ENCODE measurements at places on chromosomes 4 and X.

GRCh38 chr4:157372154-157372553 lies 151.6 kb downstream of the GRIA2 start:
- no peak for DNase-seq

GRCh38 chr4:85391589-85392410 lies 83.2 kb upstream of the ARHGAP24 start:
- DNase-seq, result no peak

DNA sequence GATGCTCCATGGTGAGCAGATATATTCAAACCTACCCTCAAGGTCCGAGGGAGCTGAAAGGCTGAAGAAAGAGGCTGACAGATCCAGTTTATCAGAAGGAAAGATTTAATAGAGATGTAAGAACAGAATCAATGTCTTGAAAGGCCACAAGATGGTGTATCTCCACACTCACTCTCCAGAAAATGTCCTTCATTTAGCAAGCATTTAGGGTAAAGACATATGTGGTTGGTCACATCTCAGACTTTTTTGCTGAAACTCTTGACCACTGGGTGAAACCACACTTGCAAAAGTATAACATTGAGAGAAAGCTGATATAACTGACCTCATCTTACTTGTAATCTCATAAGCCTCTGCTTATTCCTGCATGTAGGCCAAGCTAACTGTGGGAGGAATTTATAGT lies 745.8 kb upstream of the GALNTL6 start:
- no peak for DNase-seq

DNA sequence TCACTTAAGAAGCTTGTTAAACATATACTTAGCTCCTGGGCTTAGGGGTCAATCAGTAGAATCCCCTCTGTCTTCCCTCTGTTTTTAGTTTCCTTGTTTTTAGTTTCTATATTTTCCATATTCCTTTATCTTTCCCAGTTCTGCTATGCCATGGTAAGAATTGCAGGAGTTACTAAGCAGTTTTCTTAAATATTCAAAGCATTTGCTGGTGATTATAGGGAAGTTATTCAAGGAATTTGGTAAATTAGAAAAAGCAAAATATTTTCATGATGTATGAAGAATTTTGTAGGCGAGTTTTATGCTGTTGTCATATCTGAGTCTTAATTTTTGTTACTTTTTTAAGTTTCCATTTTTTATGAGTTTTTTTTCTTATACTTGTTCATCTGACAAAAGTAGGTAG lies 91.6 kb upstream of the NUDT6 start:
- DNase-seq, result no peak

DNA sequence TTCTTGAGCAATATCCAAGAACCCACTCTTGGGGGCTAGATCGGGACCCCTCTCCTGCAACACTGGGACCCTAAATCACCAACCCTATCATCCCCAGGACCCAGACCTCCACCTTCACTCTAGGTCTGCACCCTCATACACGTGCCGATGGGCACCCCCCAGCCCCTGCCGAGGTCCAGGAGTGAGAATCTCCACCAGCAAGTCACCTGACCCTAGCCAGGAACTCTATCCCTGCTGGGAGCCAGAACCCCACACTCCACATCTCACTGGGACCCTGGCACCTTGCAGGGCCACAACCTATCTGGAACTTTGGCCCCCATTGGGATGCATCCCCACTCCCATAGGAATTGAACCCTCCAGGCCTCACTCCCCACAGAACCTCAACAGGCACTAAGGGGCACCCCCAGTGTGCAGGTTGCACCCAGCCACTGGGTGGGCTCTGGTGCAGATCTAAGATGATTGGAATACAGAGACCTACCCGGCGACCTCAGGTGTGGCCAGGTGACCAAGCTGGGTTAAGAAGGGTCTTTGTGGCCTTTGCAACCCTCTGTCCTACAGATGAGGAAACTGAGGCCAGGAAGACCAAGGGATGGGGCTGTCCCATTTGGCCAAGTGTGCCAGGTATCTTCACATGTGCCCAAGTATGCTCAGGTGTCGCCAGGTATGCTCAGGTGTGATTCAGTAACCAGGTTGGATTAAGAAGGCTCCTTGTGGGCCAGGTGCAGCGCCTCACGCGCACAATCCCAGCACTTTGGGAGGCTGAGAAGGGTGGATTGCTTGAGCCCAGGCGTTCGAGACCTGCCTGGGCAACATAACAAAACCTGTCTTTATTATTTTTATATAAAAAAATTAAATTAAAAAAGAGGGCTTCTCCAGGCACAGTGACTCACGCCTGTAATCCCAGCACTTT lies 3.1 kb upstream of the DHRSX start:
- DNase-seq, result no peak

GRCh38 chr4:182585321-182585720 lies 331.9 kb downstream of the DCTD start:
- DNase-seq, result no peak

- no peak for DNase-seq
Measured at GRCh38 chr4:15295421-15296162, 132.2 kb upstream of the C1QTNF7 start.

DNA sequence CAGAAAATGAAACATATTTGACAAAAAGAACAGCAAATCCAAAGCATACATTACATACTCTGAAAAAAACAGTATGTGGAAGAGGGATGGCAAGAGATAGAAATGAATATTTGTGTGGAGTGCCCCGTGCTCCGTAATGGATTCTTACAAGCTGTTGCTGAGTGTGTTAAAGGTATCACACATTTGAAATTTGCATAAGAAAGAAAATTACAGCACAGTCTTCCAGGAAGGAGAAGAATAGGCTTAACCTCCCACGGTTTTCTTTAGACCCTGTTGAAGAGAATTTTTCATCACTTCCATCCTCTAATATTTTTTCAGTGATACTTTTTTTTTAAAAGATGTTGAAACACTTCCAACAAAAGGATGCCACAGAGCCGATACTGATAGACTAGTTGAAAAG lies 1489.4 kb downstream of the RAPGEF2 start:
- no peak for DNase-seq

DNA sequence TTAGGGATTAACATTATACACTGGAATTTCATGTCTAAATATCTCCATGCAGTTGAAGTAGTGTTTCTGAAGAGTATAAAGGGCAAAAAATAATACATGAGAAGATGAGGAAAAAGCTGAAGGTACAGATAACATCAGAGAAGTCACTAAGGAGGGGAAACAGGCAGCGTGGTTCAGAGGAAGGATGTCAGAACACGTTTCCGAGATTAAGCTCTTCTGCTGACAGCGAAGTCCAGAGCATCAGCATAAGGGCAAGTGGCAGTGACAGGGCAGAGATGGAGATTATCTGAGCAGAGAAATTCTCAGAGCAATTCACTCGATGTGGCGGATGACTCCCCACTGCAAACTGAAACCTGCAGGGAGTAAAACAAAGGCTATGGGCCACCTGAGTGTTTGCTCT lies 443.2 kb upstream of the FRG1 start:
- no peak for DNase-seq

- DNase-seq, result no peak
Measured at GRCh38 chrX:132677233-132677716, 188.4 kb upstream of the MBNL3 start.

- DNase-seq, result no peak
Measured at GRCh38 chrX:81316163-81316562, 114.3 kb downstream of the SH3BGRL start.

GRCh38 chr4:88818631-88819470 lies 121.2 kb upstream of the NAP1L5 start:
- peak; percentile 41 for DNase-seq

GRCh38 chrX:153438532-153438931 lies 7.3 kb downstream of the TREX2 start:
- no peak for DNase-seq

DNA sequence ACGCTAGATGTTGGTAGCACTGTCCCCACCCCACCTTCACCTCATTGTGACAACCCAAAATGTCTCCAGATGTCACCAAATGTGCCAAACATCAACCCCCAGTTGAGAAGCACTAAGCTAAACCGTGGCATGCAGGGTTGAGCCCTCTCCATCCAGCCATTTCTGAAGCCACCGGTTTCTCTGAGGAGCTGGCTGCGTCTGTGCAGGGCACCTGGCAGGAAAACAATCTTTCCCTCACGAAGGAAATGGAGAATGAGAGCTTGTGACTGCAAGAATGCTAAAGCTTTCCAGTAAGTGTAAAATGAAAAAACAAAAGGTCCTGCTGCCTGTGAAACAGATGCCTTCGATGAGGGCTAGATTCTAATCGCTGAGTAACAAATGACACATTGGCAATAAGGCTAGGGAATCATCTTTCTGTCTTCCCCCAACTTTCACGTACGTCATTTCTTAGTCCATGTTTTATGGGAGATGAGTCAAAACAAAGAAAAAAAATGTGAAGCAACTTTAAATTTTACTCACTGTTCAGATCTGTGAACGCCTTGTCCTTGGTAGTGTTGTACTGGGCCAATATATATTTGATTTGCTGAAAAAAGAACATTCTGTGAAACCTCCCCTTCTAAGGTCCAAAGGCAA lies 59.9 kb downstream of the PROM1 start:
- no peak for DNase-seq

GRCh38 chrX:20547611-20548051 lies 280.9 kb upstream of the RPS6KA3 start:
- DNase-seq, result no peak

DNA sequence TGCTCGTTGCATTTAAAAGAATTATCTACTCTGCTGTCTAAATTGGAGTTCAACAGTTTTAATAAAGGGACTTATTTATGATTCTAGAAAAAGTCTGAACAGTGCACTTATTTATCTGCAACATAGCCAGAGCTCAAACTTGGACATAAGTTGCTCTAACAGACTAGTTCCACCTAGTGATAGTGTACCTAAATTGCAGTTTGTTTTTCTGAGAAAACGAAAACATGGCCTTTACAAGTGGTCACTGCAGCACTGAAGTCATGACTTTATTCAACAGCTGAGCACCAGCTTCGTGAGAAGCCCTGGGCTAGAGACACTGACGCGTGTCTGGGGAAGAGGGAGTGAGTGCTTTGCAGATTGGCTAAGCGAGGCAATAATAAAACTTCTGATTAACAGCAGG lies 77.3 kb upstream of the IGSF1 start:
- DNase-seq, result no peak

GRCh38 chrX:71615954-71616353 lies 2.4 kb downstream of the CXCR3 start:
- DNase-seq, result no peak

GRCh38 chrX:103453655-103454054 lies 65.6 kb downstream of the RAB40A start:
- DNase-seq, result peak; percentile 86

- no peak for DNase-seq
Measured at GRCh38 chr4:105145903-105146275, 787 bp upstream of the TET2 start.

DNA sequence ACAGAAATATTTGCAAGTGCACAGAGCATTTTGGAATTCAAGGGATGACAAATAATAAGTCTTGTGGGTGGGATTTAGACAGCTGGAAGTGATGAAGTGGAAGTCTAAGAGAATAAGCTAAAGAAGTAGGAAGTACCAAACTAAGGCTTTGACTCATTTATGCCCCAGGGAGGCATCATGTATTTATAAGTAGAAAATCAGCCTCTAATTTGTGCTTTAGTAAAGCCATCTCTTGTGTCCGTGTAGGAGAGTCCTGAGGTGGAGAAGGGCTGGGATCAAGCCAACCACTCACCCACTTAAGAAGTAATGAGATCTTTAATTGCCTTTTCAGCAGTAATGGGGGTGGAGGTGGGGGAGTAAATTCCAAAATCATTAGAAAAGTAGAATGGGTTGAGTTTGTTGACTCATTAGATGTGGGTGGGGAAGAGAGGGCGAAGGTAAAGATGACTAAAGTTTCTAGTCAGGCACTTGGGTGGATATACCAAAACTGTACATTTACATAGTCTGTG lies 356.7 kb downstream of the STIM2 start:
- DNase-seq, result no peak

DNA sequence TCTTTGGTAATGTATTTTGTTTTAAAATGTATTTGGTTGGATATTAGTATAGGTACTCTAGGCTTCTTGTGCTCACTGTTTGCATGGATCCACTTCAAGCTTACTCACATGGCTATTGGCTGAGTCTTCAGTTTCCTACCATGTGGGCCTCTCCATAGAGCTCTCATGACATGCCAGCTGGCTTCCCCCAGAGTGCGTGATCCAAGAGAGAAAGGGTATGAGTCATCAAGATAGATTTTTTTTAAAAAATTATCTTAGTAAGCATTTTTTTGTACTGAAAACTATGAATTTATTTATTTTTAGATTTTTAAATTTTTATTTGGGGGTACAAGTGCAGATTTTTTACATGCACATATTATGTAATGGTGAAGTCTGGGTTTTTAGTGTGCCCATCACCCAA lies 219.1 kb upstream of the AMOT start:
- DNase-seq, result no peak

DNA sequence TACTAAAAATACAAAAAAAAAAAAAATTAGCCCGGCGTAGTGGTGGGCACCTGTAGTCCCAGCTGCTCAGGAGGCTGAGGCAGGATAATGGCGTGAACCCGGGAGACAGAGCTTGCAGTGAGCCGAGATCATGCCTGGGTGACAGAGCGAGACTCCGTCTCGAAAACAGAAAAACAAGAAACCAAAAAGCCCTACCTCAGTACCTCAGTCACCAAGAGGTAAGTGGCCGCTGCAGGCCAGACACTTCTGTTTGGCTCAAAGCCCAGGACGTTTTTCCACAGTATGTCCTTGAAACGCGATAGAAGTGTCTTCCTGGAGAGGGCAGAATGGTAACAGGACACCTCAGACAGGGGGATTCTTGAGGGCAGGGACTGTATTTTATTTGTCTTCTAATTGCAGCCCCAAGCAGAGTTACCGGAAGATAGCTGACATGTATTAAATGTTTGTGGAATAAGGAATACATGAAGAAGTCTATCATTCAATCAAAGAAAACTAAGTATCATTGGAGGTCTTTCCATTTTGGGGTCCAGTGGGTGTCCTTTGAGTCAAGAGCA lies 63.6 kb downstream of the CLNK start:
- DNase-seq, result no peak

DNA sequence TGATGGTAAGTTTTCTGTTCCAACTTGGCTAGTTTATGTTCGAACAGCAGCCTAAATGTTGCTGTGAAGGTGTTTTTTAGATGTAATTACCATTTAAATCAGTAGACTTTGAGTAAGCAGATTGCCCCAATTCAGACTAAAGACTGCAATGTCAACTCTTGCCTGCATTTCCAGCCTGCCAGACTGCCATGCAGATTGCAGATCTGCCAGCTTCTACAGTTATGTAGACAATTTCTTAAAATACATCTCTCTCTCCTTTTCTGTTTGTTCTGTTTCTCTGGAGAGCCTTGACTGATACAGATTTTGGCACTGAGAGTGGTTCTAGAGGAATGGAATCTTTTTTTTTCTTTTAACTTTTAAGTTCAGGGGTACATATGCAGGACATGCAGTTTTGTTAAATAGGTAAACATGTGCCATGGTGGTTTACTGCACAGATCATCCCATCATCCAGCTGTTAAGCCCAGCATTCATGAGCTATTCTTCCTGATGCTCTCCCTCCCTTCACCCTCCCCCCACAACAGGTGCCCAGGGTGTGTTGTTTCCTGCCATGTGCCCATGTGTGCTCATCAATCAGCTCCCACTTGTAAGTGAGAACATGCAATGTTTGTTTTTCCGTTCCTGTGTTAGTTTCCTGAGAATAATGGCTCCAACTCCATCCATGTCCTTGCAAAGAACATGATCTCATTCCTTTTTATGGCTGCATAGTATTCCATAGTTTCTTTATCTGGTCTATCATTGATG lies 227.8 kb downstream of the CPE start:
- no peak for DNase-seq

- no peak for DNase-seq
Measured at GRCh38 chrX:23668335-23668734, 1.0 kb downstream of the PRDX4 start.
